ENCODE measurements at places on chromosomes 16 and 17.

DNA sequence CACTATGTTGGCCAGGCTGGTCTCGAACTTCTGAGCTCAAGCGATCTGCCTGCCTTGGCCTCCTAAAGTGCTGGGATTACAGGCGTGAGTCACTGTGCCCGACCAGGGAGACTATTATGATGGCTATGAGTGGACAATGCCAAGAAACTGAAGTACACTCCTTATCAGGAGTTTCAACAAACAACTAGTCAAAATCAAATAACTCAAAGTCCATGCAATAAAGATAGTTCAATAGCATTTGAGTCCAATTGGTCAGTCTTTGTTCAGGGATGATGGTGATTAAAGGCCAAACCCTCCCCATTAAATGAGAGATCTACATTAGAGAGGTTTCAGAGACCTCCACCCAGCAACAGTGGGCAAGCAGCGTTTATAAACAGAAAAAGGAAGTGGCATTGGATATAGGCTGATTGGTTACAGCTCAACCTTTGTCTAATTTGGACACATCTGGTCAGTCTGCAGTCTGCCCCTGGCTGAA lies 8.0 kb downstream of the CHST5 start:
- DNase-seq: no peak

- DNase-seq: peak; percentile 90
Observed at GRCh38 chr17:3723556-3724377, at the start of gene HASPIN. TSS of gene HASPIN (plus strand) at chr17:3723903. CDS start at chr17:3723936, 33 bp downstream.

DNA sequence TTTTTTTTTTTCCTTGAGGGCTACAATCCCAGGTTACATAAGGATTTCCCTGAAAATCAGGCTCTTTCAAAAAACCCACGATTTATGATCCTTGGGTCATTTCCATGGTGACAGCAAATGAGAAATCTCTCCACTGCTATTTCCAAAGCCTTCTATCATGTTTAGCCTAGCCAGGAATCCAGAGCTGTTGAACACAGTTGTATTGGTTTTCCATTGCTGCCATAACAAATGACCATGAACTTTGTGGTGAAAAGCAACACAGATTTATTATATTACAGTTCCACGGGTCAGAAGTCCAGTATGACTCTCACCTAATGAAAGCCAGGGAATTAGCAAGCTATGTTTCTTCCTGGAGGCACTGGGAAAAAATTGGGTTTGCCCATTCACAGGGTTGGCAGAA lies 106.6 kb downstream of the MAF start:
- no peak for DNase-seq

DNA sequence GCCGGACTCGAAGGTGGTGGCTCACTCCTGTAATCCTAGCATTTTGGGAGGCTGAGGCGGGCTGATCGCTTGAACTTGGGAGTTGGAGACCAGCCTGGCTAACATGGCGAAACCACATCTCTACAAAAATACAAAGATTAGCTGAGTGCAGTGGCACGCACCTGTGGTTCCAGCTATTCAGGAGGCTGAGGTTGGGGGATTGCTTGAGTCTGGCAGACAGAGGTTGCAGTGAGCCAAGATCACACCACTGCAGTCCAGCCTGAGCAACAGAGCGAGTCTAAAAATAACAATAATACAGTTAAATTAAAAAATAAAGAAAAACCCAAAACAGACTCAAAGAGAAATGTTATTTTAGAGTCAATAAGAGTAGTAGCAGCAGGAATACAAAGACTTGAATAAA lies 29.7 kb upstream of the ABCA5 start:
- DNase-seq: no peak

DNA sequence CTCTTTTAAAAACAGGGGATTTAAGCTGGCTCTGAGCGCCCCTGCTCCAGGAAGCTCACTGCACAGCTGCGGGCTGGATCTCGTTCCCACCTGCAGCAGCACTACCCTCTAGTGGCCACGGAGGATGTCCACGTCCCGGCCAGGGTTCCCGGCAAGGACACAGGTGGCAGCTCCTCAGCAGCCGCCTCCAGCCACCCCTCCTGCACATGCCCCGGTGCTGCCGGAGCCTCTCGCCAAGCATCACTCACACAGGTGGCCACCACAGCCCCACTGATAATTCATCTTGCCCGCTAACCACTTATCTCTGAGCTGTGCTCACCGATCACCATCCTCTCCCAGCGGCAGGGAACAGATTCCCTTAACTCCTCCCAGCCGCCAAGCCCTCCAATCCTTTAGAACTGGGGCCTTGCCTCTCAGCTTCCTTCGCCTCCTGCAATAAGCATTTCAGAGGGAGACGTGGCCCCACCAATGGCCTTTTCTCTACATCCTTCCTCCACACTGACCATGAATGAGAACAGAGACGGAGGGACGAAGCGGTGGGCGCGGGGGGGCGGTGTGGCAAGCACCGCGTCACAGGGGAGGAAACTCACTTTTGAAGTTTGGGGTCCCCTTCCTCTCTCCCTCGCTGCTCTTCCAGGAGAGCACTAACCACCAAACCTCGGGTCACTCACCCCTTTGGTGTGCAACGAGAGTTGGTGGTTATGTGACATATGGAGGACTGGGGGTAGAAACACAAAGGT lies 222.1 kb downstream of the RBFOX3 start:
- no peak for DNase-seq

- no peak for DNase-seq
Observed at GRCh38 chr16:58211245-58211644, 13.3 kb upstream of the CSNK2A2 start.

GRCh38 chr17:28097901-28098300 lies 55.4 kb downstream of the NLK start:
- DNase-seq: no peak

DNA sequence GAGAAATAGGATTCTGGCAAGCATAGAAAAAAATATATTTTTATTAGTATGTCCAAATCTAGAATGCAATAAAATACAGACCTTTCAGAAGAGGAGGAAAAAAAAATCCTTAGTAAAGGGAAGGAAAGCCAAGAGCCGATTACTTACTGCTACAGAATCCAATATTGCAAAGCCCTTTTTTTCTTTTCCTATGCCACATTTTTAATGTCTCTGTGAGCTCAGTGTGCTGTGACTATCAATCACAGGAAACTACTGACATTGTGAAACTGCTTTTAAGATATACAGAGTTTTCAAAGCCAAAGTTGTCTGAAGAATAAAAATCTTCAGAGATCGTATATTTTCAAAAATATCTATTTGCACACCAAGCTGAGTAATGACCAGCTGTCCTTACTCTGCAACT lies 120.4 kb downstream of the CHD9NB start:
- DNase-seq: no peak

DNA sequence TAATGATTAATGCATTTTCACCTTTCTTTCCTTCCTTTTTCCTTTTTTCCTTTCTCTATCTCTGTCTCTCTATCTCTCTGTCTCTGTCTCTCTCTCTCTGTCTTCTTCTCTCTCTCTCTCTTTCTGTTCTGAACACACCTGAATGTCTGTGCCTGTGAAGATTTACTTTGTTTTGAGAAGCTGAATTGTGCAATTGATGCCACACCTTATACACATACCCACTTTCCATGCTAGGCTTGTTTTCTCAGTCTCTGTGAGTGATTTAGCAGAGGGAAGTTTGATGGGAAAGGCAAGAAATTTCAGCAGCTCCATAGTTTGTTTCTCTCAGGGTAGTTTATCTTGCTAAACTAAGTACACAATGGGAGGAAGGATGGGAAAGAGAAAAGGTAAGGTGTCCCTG lies 9.3 kb upstream of the CAPNS2 start:
- DNase-seq: no peak

DNA sequence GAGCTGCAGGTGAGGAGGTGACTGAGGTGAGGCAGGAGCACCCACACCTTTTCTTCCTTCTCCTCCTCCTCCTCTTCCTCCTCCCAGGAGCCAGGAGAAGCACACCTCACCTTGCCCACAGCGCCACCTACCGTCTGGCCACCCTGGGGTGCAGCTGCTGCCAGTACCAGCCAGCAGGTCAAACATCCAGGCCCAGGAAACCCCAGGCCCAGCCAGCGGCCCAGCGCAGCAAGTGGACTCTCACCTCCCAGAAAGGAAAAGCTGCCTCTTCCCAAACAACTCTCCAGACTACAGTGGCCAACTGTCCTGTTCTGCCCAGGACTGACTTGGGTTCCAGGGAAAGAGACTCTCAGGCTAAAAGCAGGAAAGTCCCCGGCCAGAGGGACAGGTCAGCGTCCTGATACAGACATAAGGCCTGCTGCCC lies 22.7 kb downstream of the PEMT start:
- DNase-seq: peak; percentile 58

DNA sequence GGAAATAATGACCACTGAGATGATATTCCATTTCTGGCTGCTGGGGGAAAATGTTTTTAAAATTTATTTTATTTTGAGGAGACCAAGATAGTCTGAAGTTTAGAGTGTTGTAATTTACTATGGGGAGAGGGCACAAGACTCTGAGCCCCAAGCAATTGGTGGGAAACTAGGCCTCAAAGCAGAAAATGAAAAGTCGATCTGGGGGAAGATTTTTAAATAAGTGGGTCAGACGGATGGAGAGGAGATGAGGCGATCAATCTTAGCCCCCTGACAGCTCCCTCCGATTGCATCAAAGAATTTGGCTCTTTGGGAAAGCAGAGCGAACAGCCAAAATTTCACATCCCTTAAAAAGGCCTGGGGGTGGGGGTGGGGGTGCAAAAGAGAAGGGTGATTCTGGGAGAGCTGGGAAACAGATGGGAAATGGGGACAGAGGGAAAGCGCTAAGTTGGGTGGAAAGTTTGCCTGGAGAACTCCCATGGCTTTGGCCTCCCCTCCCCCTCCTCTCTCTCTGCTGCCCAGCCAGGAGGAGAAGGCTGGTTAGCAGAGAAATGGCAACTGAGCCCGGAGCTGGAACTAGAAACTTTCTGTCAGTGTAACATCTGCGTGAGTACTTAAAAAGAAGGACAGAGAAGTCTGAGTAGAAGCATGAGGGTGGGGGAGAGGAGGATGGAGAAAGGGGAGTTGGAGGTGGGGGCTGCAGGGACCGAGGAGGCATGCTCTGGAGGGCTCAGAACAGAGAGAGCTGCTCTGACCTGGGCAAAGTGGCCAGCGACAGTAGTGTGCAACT lies 1.4 kb upstream of the HOXB2 start:
- no peak for DNase-seq

DNA sequence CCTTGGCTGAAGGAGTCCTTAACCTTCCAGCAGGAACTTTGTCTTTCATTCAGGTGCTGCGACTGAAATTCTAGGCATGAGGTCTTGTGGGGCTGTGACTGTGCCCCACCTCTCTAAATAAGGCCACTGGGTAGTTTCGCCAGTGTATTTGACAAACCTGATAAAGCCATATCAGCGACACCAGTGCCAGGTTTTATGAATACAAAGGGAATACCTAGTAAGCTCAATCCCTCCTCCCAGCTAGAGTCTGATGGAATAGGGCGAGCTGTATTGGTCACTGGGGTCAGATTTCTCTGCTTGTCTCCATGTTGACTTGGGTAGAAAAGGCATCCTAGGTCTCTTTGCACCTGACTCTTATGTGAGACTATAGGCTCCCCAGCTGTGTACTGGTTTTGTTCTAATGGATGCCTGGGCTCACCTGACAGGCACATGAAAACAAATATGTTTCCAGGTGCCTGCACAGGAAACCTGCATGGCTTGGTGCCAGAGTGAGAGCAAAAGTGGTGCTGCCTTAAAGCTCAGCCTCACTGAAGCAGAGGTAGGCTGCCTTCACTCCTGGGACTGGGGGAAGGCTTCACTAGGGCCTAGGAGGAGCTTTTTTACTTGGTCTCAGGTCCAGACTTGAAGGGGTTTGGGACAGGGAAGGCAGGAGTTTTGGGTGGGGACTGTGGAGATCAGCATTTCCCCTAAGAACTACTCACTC lies 8.3 kb downstream of the SLC7A6 start:
- no peak for DNase-seq

DNA sequence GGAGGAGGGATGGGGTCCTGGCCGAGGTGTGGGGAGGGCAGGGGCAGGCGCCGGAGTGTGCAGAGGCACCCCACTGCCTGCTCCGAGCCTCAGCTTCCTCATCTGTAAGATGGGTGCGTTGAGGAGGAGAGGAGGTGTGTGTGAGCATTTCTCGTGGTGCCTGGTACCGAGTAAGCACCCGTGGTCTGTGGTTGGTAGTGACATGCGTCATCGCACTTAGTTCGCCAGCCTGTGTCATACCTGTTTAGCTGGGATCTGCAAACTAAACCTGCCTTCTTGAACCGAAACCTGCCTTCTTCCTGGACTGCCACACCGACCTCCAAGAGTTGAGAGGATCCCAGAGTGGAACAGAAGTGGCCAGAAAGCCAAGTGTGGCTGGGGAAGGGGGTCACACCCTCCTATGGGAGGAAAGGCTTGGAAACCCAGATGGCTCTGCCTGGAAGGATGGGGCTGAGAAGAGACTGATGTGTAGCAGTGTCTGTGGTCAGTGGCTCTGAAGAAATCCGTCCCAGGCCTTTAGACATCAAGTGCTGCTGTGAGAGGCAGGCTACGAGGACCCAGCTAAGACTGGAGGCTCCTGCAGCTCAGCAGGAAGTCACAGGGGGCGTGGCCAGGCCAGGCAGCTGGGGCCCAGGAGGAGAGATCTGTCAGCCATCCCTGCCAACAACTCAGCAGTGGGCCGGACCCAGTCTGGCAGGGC lies 162.6 kb upstream of the PLCG2 start:
- peak; percentile 70 for DNase-seq

GRCh38 chr17:78789663-78790181 lies 7.6 kb upstream of the CYTH1 start:
- DNase-seq: no peak

GRCh38 chr16:11677451-11677951 lies 9.2 kb downstream of the SNN start:
- no peak for DNase-seq

DNA sequence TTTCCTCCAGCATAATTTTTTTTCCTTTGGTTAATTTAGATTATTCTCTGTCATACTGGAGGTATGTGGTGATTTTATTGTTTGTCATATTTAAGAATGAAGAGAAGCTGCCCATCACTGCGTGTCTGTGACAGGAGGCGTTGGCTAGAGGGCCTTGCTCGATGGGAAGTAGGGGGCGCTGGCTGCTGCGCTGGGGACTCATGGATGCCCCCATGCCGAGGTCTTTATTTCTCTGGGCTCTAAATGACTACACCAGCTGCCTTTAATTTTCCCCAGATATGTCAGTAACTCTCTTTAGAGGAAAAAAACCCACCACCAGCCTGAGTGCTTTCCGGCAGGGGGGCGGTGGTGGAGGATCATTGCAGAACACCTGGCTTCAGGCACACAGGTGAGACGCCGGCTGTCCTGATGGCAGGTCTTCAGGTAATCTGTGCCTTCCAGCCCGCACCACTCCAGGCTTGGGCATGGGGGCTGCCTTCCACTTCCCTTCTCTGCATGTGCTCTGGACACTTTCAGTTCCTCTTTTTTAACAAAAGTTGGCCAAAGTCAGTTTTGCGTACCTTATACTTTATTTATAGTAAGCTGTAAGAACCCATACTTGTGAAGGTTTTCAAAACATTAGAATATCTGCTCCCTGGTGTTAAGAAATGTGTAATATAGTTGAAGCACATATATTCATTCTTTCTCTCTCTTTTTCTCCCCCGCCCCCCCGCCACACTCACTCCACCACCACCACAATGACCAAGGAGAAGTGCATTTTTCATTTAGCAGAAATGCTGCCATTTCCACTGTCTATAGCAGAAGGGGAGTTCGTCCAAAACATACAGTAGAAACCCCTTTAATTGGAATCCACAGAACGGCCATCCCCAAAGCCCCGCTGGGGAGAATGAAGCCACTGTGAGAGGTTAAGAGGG lies 192.7 kb downstream of the RPTOR start:
- DNase-seq: no peak
